ENCODE measurements at places on chromosomes 5 and 9.
A peak's percentile ranks its signal among the peaks of the same experiment; 100 is the strongest.

GRCh38 chr9:97508852-97509251 lies 7.4 kb downstream of the TMOD1 start:
- no peak for DNase-seq

GRCh38 chr9:127122176-127123063 lies at the start of gene ANGPTL2:
Gene ANGPTL2, minus strand, starts transcription at chr9:127122635. Its CDS starts 13,904 bp downstream, at chr9:127108731.
- no peak for DNase-seq

GRCh38 chr5:112275671-112276070 lies 143.4 kb downstream of the EPB41L4A start:
- no peak for DNase-seq

DNA sequence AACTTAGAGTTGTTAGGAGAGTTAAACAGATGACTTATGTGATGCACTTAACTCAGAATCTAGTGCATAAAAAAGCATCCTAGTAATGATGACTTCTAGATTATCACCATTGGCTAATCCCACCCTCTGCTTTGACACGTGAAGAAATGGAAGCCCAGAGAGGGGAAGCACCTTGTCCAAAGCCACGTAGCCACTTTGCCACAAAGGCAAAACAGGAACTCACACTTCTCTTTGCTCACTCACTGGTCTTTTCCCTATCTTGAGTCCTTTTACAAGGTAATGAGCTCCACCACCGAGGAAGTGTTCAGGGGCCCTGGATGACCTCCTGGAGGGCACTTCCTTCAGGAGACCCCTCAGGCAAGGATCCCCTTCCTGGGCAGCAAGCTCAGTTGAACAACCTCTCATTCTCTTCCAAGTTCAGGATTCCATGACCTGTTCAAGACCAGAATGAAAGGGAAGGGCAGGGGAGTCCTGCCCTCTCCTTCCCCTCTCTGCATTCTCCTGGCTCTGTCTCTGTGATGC lies 89.7 kb downstream of the HRH2 start:
- DNase-seq, result no peak

- DNase-seq, result no peak
Measured at GRCh38 chr5:120141076-120141475, 323.0 kb upstream of the PRR16 start.

- no peak for DNase-seq
Measured at GRCh38 chr5:67234671-67235176, 38.1 kb upstream of the CD180 start.

GRCh38 chr5:61587125-61587524 lies 255.1 kb downstream of the ZSWIM6 start:
- DNase-seq, result no peak

DNA sequence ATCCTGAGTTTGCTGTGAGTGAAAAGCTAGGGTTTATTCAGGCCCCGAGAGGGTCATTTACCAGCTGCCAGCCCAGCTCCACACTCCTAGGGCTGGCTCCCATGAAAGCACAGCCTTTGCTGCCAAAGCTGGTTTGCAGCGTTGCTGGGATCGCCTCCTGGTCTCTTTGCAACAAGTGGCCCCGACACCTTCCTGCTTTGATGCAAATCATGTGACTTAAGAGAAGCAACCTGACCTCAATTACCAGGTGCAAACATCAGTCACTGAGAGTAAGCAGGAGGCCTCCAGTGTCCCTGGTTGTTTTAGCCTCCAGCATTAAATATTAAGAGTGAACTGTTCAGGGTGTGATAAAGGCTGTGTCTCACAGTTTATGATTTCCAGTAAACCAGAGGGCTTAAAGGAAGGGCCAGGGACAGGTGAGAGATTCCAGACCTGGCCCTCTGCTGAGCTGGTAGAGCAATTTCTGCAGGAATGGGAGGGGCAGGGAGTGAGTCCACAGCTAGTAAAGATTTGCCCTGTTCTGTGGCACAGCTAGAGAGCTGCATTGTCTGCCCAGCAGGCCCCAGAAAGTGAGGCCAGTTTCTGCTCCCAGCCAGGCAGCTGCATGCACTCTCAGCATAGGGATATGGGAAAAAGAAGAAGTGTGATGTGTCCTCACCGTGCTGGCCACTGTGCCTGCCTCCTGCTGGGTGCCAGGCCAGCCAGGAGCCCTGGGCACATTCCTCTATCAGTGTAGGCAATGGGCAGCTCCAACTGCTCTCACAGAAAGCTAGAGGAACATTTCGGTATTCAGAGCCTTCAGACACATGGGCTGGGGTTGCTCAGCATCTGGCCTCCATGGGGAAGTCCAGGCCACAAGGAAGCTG lies 58.0 kb downstream of the SLC22A5 start:
- DNase-seq, result peak; percentile 94

GRCh38 chr9:97076238-97076637 lies 37.3 kb upstream of the CTSV start:
- no peak for DNase-seq

Data from CD4-positive, alpha-beta T cell treated with Interferon alpha-2 for 1 hour (primary cell).